Glutamatergic neuron (in vitro differentiated cells): ENCODE measurements at places on chromosomes 11 and 22. TPM values are rescaled to one million over a fixed set of nuclear protein-coding genes. Genes with fewer than 3 reads are reported as not detected.
A peak's percentile ranks its signal among the peaks of the same experiment; 100 is the strongest.

- H3K4me1 ChIP-seq = peaks cover 43% of the 10 kb centered on the region
- H3K4me3 ChIP-seq = peak overlapping the region; percentile 62
- no peaks in the 10 kb centered on the region for H3K36me3 ChIP-seq
- no peaks in the 10 kb centered on the region for H3K27me3 ChIP-seq
- peak overlapping the region; percentile 94 for H3K27ac ChIP-seq
- no peak for DNase-seq
These were observed 65.7 kb upstream of the PHOX2A start for GRCh38 chr11:72309641-72310040.

GGT5 gene
- 10.7 TPM for total RNA-seq

GRCh38 chr11:2511421-2512369 lies 66.9 kb downstream of the KCNQ1 start:
- no peaks in the 10 kb centered on the region for H3K36me3 ChIP-seq
- no peak overlapping the region for H3K4me3 ChIP-seq
- DNase-seq = peak; percentile 8
- H3K27me3 ChIP-seq = peaks cover 4% of the 10 kb centered on the region
- H3K4me1 ChIP-seq = peaks cover 3% of the 10 kb centered on the region
- no peak overlapping the region for H3K27ac ChIP-seq

SLC22A9 gene
- total RNA-seq = not detected

GRCh38 chr11:60786811-60787567 lies 1.9 kb downstream of the MS4A10 start:
- peaks cover 6% of the 10 kb centered on the region for H3K4me1 ChIP-seq
- H3K4me3 ChIP-seq = no peak overlapping the region
- H3K27me3 ChIP-seq = peaks cover 6% of the 10 kb centered on the region
- H3K36me3 ChIP-seq = peaks cover under 1% of the 10 kb centered on the region

CCDC89 gene
- not detected for total RNA-seq

DNA sequence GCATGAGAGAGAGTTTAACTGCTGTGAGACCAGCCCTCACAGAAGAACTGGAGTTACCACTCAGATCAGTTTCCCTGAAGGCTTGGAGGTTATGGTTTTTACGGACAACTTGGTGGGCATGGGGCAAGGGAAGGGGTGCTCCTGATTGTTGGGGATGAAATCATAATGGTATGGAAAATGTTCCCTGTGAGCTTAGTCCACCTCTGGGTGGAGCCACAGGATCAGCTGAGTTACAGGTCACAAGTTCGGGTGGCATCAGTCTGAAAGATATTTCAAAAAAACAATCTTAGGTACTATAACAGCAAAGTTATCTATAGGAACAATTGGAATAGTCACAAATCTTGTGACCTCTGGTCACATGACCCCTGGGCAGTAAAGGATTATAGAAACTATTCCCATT lies 162.9 kb downstream of the DLG2 start:
- no peaks in the 10 kb centered on the region for H3K4me1 ChIP-seq
- no peak overlapping the region for H3K27ac ChIP-seq
- H3K36me3 ChIP-seq = no peaks in the 10 kb centered on the region
- no peak overlapping the region for H3K4me3 ChIP-seq

CTR9 gene
- total RNA-seq = 32.7 TPM

DNA sequence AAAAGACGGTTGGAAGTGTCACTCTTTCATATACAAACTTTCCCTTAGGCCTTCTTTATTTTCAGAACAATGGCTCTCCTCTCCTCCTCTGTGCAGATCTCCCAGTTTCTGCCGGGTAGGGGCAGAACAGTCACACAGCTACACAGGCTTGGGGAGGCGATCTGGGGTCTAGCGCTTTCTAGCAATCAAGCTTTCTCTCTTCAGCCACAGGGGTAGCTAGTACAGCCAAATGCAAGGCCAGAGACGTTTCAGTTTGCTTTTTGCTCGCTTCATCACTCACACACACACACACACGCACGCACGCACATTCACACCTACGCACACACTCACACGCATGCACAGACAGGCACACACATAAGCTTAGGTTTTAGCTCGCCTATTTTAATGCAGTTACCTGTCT lies 104.3 kb downstream of the SPATA19 start:
- H3K4me1 ChIP-seq = peaks cover 2% of the 10 kb centered on the region
- no peak overlapping the region for H3K27ac ChIP-seq
- peaks cover 2% of the 10 kb centered on the region for H3K27me3 ChIP-seq
- DNase-seq = no peak

DNA sequence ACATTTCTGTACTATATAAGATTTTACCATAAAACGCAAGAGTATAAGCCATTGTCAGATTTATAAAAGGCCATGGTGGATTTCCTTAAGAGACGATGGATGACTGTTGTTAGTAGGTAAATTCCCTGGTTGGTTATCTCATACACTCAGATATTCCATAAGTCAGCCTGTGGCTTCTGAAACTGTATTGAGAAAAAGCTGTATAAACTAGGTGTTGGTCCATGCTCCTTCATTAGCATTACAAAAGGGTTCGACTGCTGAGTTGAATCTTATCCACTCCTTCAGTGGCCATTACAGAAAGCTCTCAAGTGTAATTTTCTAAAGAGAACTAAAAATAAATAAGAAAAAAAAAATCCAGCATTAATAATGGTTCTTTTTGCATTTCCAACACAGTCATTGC lies 5.3 kb downstream of the GRAP2 start:
- no peak for DNase-seq
- H3K4me1 ChIP-seq = no peaks in the 10 kb centered on the region
- H3K36me3 ChIP-seq = no peaks in the 10 kb centered on the region
- H3K4me3 ChIP-seq = no peak overlapping the region

IL17REL gene
- total RNA-seq = not detected

CWC15 gene
- 65.1 TPM for total RNA-seq

DNA sequence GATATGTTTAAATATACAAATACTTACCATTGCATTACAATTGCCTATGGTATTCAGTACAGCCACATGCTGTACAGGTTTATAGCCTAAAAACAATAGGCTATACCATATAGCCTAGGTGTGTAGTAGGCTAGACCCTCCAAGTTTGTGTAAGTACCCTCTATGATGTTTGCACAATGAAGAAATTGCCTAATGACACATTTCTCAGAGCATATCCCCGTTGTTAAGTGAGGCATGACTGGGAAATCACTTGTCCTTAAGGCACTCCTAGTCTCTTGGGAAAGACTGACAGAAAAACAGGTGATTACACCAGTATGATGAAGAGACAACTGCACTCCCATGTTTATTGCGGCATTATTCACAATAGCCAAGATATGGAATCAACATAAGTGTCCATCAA lies 187.2 kb downstream of the SPON1 start:
- H3K4me3 ChIP-seq = no peak overlapping the region
- H3K27me3 ChIP-seq = peaks cover 2% of the 10 kb centered on the region
- no peaks in the 10 kb centered on the region for H3K4me1 ChIP-seq
